ENCODE measurements at places on chromosomes 1 and 21.

DNA sequence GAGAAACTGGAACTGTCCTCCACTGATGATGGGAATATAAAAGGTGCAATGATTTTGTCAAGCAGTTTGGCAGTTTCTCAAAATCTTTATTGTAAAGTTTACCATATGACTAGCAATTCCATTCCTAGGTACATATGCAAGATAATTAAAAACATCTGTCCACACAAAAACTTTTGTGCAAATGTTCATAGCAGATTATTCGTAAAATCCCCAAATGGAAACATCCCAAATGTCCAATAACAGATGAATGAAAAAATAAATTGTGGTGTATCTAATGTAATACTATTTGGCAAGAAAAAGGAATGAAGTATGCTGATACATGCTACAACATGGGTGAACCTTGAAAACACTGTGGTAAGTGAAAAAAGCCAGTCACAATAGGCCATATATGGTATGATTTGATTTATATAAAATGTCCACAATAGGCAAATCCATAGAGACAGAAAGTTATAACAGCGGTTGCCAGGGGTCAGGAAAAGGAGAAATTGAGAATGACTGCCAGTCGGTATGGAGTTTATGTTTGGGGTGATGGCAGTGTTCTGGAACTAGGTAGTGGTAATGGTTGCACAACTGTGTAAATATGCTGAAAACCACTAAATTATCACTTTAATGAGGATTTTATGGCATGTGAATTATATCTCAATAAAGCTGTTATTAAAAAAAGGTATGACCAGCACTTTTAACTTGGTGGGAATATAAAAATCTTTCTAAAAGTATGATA lies 81.7 kb upstream of the BEND5 start:
- DNase-seq = no peak

- DNase-seq = no peak
These were observed 61.8 kb downstream of the ITPKB start for GRCh38 chr1:226677027-226678020.

DNA sequence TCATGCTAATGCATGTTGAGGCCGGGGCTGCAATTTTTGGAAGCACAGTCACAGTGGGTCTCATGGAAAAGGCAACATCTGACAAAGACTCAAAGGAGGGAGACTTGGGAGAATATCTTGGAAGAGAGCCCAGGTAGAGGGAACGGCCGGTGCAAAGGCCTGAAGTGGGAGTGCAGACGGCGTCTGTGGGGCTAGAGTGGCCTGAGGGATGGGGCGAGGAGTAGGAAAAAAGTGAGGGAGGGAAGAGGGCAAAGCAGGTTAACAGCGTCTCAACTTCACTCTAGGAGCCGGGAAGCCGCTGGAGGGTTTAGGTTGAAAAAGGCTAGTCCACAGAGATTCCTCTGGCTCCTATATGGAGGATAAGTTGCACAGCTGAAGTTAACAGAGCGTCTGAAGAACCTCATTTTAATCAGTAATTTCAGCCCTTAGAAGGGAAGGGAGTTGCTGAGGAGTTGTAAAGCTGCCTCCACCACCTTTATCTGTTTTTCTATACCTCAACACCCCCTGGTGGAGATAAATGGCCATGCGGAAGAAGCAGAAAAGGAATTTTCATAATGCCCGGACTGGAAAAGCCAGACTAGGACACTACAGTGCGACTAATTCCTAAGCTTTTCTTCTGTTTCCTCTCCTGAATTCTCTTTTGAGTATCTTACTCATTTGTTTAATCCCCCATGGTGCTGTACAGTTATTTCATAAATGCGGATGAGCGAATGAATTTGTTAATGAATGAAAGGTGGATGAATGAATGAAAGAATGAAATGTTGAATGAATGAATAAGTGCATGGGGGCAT lies 78.7 kb upstream of the ZNF281 start:
- peak; percentile 70 for DNase-seq

DNA sequence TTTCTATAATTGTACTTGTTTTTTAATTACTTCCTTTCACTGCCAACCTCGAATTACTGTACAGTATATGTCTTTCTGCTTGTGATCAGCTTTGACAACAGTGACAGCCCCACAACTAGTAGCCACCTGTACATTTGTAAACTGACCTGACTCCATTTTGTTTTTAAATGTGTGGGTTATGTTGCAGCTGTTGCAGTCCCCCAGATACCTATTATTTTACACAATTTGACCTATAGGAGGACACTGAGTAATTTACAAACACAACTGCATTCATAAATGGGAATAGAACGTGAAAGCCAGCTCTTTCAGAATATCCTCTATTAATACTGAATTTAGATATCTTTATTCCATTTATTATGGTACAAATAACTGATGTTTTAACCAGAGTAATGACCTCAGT lies 2.5 kb upstream of the VAMP3 start:
- no peak for DNase-seq

GRCh38 chr21:35150562-35151226 lies 101.6 kb upstream of the RUNX1 start:
- no peak for DNase-seq

DNA sequence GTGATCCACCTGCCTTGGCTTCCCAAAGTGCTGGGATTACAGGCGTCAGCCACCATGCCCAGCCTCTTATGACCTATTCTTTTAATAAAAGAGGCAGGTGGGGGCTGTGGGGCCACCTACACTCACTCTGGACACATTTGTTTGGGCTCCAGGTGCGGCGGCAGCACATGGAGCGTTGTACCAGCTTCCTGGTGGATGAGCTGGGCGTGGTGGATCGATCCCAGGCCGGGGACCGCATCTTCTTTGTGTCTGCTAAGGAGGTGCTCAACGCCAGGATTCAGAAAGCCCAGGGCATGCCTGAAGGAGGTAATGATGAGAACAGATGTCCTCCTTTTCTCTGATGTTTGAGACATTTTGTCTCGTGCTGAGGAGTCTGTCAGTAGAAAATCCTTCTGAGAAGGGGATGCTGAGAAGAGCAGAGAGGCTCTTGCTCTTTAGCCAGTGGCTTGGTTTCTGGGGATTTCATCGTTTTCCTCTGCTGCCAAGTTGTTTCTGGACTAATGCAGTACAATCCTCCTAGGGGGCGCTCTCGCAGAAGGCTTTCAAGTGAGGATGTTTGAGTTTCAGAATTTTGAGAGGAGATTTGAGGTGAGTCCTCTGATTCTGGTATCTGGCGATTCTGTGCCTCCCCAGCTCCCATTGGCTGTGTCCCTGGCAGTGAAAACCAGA lies 17.9 kb upstream of the MIIP start:
- no peak for DNase-seq

- DNase-seq = no peak
These were observed 726 bp upstream of the CYB5R1 start for GRCh38 chr1:202967684-202968281.

- DNase-seq = peak; percentile 14
These were observed 612.9 kb downstream of the PTPRU start for GRCh38 chr1:29849038-29849750.

GRCh38 chr1:86394416-86394815 lies 1.7 kb downstream of the ODF2L start:
- DNase-seq = no peak

DNA sequence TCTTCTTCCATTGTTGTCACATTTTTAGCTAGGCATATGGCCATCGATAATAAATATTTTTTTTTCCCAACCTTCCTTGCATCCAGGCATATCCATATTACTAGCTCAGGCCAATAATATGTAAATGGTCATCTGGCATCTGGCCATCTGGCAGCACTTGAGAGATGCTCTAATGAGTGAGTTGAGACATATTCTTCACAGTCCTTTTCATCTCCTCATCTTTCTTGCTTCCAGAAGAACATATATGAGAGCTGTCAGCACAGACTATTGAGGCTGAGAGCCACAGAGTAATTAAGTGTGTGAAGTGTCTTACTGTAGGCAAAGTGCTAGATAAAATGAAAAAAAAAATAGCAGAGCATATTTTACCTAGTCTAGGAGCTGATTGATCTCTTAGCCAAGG lies 628.4 kb upstream of the TMPRSS15 start:
- DNase-seq = no peak

DNA sequence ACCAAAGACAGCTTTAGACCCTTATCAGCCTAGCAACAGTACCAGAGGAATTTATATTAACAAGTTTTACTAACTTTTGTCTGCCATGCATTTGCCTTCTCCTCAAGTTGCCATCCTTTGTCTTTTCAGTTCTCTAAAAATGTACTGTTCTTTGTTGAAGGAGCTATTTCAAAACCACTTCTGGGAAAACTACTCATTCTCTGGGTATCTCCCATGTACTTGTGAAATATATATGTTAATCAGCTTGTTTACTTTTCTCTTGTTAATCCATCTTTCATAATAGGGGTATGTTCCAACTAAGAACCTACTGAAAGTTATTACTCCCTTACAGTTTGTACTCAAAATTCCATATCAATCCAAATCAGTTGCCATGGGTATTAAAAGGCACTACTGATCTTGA lies 16.3 kb downstream of the DPYD start:
- DNase-seq = no peak

GRCh38 chr1:111404588-111404987 lies 22.9 kb downstream of the OVGP1 start:
- DNase-seq = no peak

- DNase-seq = peak; percentile 97
These were observed 75.2 kb downstream of the KIFAP3 start for GRCh38 chr1:169999331-169999741.

DNA sequence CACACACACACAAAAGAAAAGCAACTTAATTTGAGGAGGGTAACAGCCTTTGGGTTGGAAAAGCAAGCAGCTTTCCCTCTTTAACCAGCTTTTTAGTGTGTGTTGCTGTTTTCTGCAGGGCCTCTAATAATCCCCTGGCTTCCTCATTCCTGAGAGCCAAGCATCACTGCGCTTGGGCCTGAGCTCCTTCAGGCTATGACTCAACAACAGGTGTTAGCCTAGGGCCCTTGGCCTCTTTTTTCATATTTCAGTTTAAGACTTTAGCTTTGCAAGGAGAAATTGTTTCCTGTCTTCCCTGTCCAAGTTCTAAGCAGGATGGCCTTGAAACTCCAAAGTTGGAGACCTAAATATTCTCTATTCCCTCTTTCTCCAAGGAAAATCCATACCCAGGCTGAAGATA lies 26.2 kb upstream of the SNX27 start:
- DNase-seq = peak; percentile 75

All from Caki2 (cell line).